ENCODE measurements at places on chromosomes 3 and 15.

DNA sequence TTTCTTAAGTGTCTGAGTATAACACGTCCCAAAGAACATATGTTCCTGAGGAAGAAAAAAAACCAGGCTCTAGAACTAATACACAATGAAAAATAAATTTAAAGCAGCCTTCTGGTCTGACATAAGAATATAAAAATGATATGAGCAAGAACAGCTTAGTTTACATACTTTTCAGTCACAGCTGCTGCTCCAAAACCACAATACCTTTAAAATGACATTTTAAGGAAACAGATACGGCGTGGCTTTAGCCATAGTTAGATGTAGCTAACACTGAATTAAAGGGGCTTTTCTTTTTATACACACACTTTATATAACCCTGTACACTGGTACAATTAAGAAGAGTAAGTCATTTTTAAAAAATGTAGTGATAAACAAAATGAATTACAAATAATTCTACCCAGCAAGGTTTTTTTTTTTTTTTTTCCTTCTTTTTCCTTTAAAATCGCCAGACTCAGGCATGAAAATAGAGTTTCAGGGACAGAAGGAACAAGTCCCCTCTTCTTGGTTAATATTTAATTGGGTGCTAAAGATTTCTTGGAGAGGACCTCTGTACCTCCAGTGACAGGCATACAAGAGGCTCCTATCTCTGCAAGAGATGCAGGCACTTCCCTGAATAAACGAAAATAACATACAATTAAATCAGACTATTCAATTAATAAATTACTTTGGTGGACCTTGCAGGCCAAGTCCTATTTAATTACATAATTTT is 265.6 kb downstream of the FOXP1 start:
- peaks cover 5% of the 10 kb centered on the region for H3K36me3 ChIP-seq
- peak overlapping the region; percentile 16 for H3K4me3 ChIP-seq
- no peak for DNase-seq
- peaks cover 36% of the 10 kb centered on the region for H3K4me1 ChIP-seq

GRCh38 chr15:87461631-87462030 is 794.9 kb downstream of the NTRK3 start:
- DNase-seq, result no peak
- peaks cover 13% of the 10 kb centered on the region for H3K27me3 ChIP-seq
- no peak overlapping the region for H3K4me3 ChIP-seq
- no peaks in the 10 kb centered on the region for H3K36me3 ChIP-seq
- H3K4me1 ChIP-seq, result no peaks in the 10 kb centered on the region
- H3K27ac ChIP-seq, result no peak overlapping the region

DNA sequence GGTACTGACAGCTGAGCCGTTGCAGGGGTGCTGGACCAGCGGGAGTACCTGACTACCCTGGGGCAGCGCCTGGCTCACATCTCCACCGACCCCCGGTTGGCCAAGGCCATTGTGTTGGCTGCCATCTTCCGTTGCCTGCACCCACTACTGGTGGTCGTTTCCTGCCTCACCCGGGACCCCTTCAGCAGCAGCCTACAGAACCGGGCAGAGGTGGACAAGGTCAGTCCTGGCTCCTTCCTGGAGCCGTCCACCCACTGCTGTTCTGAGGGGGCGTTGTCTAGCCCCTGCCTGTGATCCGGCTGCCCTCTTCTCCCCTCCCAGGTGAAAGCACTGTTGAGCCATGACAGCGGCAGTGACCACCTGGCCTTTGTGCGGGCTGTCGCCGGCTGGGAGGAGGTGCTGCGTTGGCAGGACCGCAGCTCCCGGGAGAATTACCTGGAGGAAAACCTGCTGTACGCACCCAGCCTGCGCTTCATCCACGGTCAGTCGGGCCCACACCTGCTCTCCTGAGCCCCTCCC is 45.7 kb downstream of the DHX30 start:
- H3K4me3 ChIP-seq, result no peak overlapping the region
- H3K36me3 ChIP-seq, result peaks cover 94% of the 10 kb centered on the region
- no peaks in the 10 kb centered on the region for H3K27me3 ChIP-seq
- H3K27ac ChIP-seq, result peak overlapping the region; percentile 75
- H3K4me1 ChIP-seq, result no peaks in the 10 kb centered on the region
- DNase-seq, result no peak

- H3K4me1 ChIP-seq, result no peaks in the 10 kb centered on the region
- no peak overlapping the region for H3K4me3 ChIP-seq
- DNase-seq, result no peak
- peaks cover 99% of the 10 kb centered on the region for H3K36me3 ChIP-seq
- no peaks in the 10 kb centered on the region for H3K27me3 ChIP-seq
Observed at GRCh38 chr15:70058642-70059360, 38.9 kb downstream of the TLE3 start.

DNA sequence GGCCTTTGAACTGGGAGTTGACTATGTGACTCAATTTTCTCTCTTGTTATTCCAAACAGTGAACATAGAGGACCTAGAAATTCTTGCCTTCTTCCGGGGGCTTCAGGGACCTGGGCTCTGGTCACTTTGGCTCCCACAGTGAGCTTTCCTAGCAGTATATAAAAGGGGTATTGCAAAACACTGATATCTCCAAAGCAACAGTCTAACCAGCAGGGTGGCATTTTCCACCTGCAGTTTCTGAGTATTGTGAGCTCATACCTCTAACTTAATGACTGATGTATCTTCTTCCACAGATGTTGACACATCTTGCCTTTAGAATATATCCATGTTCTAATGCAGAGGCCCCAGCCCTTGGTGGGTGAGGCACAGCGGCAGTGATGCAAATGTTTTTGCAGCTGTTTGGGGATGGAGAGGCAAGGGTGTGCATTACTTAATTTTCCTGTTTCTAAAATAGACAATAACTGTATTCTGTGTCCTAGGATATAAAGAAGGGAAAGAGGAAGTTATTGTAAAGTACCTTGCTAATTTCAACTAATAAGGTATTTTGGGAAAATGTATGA is 45.7 kb upstream of the ADGRG7 start:
- peaks cover 6% of the 10 kb centered on the region for H3K4me1 ChIP-seq
- H3K27ac ChIP-seq, result no peak overlapping the region
- no peak for DNase-seq
- no peaks in the 10 kb centered on the region for H3K36me3 ChIP-seq
- H3K27me3 ChIP-seq, result no peaks in the 10 kb centered on the region

DNA sequence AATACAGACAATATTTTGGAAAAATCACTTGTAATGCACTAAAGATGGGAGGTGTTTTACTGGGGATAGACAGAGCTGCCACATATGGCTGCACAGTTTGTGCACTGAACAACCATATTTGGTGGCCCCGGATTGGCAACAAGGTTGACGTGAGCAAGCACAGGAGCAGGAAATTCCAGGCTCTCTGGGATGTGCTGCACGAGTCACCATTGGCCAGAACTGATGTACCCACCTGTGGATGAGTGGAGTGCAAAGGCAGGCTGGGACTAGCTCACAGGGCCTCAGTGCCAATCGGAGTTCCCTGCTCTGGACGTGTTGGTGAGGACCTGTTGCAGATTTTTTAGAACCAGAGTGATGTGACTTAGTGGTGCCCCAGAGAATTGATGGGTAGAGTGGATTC is 42.0 kb upstream of the SCAANT1 start:
- H3K4me1 ChIP-seq, result peaks cover 59% of the 10 kb centered on the region
- H3K36me3 ChIP-seq, result peaks cover 54% of the 10 kb centered on the region
- no peaks in the 10 kb centered on the region for H3K27me3 ChIP-seq
- H3K27ac ChIP-seq, result no peak overlapping the region
